ENCODE measurements at places on chromosomes 1 and 21.

DNA sequence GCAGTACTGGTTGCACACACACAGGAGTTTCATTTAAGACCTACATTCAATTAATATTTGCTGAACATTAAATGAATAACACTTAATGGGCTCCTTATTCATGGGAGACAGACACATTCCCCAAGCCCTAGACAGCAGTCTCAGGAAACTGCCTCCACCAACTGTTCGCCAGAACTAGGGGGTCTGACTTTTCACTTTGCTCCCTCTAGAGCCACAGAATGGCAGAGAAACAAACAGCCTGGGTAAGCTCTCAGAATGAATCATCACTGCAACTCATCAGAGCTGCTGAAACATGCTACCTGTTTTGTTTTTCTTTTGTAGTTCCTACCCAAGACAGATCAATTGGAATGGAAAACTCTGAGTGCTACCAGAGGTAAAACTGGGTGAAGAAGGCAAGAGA is 31.7 kb downstream of the ELK4 start:
- DNase-seq: no peak

DNA sequence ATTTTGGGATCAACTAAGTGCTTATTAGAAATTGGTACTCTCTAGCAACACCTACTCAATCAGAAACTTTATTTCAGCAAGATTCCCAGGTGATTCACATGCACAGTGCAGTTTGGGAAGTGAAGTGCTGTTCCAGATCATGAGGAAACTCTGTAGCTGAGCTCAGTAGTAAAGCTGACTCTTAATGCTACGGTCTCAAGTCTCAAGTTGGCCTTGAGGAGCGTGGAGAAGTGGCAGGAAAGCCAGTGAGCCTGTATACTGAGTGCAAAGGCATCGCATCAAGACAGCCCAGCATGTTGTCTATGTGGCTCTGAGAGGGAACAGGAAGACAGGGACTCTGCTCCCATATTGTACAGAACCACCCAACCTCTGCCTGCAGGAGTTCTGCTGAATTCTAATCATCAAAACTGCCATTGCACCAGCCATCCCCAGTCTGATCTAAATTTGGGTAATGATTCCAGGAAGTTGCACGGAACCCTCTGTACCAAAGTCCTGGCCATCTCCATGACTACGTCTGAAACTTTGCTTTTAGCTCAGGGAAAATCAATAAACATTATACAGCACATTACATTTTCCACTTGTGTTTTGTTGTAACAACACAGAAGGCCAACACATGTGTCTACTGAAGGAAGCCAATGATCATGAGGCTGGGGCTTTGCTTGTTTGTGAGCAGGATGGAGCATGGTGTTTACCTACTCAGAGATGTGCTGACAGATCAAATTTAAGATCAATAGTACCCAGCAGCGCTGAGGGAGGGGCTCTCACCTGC is 105.1 kb upstream of the TLR5 start:
- DNase-seq: no peak

DNA sequence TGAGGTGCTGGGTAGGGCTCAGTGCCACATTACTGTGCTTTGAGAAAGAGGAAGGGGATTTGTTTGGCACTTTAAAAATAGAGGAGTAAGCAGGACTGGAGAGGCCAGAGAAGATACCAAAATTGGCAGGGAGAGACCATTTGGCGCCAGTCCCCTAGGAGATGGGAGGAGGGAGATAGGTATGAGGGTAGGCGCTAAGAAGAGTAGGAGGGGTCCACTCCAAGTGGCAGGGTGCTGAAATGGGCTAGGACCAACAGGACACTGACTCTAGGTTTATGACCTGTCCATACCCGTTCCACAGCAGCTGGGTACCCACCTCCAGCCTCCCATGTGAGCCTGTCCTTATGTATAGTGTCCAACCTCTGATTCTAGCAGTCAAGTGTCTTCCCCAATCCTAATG is 1.0 kb upstream of the CRTC2 start:
- DNase-seq: no peak

- DNase-seq: no peak
Observed at GRCh38 chr21:34313116-34313515, 50.7 kb upstream of the KCNE2 start.

- no peak for DNase-seq
Observed at GRCh38 chr1:175145899-175146528, 46.6 kb downstream of the KIAA0040 start.

DNA sequence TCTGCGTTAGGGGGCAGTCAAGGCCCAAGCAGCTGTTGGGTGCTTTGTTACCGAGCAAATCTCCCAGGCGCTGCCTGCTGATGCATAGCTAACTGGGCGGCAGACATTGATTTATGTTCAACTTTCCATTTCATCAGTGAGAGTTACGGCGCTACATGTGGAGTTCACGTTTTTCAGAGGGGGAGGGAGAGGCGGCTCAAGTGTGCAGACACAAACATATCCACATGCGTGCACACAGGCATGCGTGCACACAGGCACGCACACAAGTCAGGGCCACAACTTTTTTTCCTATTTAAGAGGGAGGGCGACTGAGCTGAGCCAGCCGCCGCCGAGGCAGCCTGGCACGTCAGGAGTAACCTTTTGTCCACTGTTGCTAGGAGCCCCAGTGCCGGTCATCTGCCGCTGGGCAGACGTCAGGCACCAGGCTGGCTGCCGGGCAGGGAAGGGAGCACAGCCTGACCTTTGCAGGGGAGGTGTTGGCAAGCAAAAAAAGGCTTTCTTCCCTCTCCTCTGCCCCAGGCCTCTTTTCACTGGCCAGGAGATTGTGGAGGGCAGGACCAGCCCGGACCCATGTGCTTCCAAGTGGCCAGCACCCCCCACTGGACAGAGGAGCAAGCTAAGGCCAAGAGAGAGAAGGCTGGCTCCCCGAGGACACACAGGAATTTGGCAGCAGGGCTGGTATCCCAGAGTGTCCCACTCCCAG is 73.3 kb downstream of the MRPL37 start:
- DNase-seq: no peak
